ENCODE measurements at places on chromosomes 11 and 22.

DNA sequence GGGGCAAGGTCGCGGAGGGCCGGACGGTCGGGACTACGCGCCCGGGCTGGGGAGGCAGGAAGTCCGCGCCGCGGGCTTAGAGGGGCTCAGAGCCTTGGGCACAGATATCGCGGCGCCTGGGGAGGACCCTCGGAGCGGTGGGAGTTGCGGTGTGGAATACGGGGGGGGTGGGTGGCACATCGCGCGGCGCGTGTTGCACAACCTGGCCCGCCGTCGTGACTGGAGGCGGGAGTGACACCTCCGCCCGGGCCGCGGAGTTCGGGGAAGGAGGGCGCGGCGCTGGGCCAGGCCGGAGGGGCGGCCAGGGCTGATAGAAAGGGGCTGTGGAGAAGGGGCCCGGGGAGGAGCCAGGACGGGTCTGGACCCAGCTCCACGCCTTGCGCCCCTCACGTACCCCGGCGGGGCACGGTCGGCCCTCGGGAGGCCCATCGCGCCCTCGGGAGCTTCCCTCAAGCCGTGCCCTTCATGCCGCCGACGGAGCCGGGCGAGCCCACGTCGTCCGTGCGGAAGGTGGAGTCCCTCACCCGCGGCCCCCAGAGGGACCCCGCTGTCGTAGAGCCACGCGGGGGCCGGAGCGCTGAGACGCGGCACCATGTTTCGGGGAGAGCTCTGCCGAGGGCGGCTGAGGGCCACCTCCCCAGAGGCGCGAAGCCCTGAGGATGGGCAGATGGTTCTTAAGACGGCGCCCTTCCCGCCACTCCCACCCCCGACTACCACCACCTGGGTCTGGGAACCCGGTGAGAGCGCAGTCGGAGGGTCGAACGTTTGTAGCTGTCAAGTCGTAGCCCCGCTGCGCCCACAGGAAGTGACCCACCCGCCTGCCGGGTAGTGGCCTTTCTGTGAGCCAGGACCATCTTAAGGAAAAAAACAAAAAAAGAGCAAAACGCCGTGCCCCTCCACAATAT is 729 bp downstream of the IL17RA start:
- no peak for DNase-seq

- no peak for DNase-seq
Observed at GRCh38 chr11:2911785-2912391, 17.3 kb downstream of the PHLDA2 start.

DNA sequence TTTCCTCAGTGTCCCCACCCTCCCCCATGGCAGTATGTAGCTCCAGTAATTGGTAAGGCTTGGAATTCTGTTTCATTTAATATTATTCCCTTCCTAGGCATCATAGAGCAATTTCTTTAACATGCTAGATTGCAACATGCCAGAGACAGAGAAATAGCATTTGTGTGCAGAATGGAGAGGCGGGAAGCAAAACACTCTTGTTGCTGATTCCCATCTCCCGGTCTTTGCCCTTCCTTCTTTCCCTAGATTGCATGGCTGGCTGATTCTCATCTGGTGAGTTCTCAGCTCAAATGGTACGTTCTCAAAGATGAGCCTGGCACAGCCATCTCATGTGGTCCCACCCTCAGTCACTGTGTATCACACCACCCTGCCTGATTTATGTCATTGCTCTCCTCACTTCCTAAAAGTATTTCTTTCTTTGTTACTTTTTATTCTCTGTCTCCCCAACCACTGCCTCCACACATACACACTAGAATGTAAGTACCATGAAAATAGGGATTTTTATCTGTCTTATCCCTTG is 66.9 kb downstream of the ARFGAP2 start:
- no peak for DNase-seq

DNA sequence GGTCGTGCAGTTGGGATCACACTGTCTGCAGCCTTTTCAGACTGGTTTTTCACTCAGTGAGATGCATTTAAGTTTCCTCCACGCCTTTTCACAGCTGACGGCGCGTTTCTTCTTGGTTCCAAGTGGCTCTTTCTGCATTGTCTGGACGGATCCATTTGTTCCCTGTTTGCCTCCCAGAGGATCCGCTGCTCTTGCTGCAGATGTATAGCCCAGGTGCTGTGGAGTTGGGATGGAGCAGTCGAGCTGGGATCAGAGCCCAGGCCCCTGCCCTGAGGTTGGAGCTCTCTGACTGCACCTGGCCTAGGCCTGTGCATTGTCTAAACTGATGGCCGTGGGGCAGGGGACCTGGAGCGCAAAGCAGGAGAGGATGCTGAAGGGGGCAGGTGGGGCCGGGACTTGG is 51.6 kb downstream of the PARVB start:
- no peak for DNase-seq

DNA sequence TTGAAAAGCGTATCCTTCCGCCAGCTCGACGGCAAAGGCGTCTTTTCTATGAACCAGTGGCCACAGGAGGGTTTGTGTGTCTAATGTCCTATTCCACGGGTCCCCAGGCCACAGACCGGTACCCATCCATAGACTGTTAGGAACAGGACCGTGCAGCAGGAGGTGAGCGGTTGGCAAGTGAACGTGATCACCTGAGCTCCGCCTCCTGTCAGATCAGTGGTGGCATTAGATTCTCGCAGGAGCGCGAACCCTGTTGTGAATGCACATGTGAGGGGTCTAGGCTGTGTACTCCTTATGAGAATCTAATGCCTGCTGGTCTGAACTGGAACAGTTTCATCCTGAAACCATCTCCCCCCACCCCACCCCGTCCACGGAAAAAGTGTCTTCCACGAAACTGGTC is 62.7 kb upstream of the KCNQ1OT1 start:
- no peak for DNase-seq

DNA sequence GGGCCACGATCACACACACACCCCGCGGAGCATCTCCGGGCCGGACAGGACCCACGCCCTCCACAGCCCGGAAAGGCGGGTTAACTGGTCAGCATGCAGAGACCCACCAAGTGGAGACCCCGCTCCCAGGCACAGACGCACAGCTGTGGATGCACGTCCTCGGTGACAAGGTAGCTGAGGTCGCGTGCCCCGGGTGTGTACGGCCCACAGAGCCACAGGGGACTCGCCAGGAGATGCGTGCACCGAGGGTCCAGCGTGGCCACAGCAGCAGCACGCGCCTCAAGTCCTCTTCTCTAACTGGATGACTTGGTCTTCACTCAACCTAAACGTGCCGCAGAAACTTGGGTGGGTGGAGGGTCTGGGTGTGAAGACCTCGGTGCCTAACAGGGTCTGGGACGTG is 5.5 kb downstream of the H19 start:
- DNase-seq, result no peak

GRCh38 chr11:62142043-62142375 is 18.2 kb downstream of the INCENP start:
- DNase-seq, result no peak

DNA sequence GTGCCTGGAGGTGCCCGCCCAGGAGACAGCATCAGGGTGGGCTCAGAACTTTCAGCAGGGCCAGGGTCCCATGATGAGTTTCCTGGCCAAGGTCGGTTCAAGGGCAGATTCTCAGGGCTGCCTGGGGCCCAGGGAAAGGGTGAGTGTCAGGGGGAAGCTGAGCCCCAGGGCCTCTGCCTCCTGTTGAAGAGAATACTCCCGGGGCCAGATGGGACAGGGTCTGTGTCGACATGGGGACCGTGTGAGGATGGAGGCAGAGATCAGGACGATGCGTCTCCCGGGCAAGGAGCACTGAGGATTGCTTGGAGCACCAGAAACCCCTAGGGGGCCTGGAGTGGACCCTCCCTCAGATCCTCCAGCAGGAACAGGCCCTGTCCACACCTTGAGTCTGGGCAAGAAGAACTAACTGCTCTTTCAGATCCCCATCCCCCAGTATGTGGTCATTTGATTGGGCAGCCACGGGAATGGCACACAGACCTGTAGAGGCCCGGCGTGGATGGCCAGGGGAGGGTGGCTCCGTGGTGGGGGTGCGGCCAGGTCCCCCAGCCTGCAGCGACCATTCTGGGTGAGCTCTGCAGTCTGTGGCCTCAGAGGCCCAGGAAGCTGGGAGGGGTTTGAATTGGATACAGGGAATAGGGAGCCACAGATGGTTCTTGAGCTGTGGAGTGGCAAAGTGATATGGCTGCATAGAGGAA is 1078.7 kb downstream of the BRD1 start:
- no peak for DNase-seq

- DNase-seq, result peak; percentile 91
Observed at GRCh38 chr11:69638941-69639681, 1.8 kb upstream of the CCND1 start.

DNA sequence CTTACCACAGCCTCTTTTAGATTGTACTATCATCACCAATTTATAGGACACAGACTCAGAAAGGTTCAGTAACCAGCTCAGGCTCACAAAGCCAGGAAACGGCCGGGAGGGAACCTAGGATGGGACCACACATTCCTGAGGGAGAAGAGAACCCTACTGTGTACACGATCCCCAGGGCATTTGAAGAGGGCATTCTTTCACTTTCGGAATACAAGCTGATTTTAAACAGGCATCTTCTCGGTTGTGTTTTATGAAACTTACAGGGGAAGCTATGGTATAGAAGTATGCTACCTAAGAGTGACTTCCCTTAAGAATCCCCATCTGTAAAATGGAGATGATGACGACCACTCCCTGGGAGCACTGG is 19.0 kb downstream of the SMCO4 start:
- DNase-seq, result no peak

DNA sequence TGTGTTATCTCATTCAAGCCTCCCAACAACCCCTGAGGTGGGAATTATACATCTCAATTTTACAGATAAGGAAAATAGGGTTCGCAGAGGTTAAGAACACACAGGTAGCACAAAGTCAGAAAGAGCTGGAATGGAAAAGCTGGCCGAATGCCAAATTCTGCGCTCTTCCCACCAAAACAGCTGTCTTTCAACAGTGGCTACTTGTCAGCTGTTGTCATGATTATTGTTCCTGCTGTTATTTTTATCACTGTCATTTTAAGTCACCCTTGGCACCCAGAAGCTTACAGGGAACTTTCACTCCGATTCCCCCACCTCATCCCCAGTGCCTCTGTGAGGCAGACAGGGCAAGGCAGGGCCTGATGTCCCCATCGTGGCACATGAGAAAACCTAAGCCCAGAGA is 74.5 kb upstream of the CSNK2A3 start:
- DNase-seq, result no peak

GRCh38 chr11:7545611-7546010 is 31.8 kb downstream of the PPFIBP2 start:
- no peak for DNase-seq

- DNase-seq, result no peak
Observed at GRCh38 chr11:124707829-124708228, 31.9 kb upstream of the NRGN start.

- DNase-seq, result no peak
Observed at GRCh38 chr22:49218142-49218541, 609.5 kb downstream of the BRD1 start.

DNA sequence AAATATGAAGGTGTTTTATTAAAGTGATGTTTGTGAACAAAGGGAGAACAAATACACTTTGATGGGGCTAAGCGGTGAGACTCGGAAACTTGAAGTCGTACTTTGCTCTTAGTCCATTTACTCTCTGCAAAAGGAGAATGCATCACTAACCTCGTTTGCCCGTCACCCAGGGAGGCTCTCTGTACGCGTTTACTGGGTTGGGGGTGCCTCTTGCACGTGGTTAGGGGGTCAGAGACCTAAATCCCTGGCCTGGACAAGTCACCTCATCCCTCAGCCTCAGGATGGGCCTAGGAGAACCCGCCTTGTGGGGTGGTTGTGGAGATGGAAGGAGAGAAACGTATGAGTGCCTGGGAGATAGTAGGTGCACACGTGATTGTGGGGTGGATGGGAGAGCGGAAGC is 803 bp upstream of the IFT27 start:
- DNase-seq, result no peak

DNA sequence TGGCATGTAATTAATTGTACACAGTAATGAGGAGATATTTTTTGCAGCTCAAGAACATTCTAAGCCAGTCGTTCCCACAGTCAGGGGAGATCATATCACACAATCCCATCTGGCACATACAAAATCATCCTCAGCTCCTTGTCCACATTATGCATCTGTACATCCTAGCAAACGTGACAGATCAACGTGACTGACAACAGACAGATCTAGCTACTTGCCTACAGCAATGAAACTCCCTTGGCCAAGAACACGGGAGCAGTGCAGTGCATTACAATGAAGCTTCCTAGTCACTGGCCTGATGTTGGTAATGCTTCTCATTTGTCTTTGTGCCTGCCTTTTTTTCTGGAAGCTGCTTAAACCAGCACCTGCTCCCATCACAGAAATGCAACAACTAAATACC is 24.5 kb upstream of the GUCY1A2 start:
- no peak for DNase-seq

DNA sequence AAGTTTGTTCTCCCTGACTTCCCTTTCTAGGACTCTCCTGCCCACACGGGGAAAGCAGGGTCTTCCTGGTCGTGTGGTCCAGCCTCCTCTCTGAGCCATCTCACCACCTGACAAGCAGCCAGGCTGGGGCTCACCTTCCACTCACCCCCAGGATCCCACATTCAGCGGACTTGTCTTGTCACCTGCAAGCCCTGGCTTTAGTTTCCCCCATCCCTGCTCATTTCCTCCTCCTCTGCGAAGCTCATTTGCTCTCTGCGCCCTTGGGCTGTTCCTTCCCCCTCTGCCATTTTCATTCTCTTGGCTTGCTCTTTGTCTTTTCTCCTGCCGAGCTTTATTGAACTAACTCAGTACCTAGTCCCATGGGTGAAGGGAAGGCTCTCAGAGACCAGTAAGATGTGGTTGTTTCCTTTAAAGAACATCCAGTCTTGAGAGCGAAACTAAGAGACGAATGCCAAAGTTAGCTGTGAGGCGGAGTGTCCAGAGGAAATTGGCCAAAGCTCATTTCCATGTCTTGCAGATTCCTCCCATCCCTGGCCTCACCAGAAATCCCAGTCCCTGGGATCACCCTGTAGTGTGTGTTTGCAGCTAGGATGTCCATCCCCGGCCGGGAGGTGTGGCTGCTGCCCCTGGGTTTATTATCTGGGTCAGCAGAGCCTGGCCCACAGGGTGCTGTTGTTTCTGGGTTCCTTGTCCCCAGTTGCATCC is 2.0 kb downstream of the ST14 start:
- DNase-seq, result no peak

GRCh38 chr11:86620891-86621521 is 51.4 kb downstream of the ME3 start:
- DNase-seq, result no peak

DNA sequence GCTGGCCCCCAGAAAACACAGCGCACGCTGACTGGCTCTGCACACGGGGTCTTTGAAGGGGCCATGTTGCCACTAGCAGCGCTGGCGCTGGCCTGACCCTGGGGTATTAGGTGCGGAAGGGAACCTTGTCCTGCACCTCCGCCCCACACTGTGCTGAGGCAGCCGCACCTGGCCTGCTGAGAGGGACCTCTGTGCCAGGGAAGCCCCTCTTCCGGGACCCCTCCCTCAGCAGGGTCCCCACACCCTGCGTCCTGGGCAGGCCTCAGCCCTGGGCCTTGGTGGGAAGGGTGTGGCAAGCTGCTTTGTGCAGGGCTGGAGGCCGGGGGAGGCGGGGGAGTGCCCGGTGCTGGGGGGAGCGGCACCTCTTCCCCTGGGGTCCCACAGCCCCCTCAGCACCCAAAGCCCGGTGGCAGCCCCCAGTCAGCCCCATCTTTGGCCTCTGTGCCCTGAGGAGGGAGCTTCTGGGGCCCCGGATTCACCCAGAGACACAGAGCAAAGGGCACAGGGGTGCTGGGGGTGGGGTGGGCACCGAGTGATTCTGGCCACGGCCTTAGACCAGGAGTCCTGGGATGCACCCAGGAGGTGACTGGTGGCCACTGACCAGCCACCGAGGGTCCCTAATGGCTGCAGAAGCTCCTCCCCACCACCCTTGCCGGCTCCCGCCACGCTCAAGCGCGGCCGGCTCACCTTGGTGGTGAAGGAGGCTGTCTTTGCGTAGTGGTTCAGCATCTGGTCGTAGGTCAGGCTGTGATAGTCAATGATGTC is 11.4 kb downstream of the TTLL8 start:
- DNase-seq, result no peak

- no peak for DNase-seq
Observed at GRCh38 chr22:19800761-19801244, 40.2 kb downstream of the TBX1 start.
